ENCODE measurements at places on chromosomes 6 and 20.

GRCh38 chr20:36919715-36920333 lies 31.7 kb downstream of the SAMHD1 start:
- DNase-seq: peak; percentile 73

DNA sequence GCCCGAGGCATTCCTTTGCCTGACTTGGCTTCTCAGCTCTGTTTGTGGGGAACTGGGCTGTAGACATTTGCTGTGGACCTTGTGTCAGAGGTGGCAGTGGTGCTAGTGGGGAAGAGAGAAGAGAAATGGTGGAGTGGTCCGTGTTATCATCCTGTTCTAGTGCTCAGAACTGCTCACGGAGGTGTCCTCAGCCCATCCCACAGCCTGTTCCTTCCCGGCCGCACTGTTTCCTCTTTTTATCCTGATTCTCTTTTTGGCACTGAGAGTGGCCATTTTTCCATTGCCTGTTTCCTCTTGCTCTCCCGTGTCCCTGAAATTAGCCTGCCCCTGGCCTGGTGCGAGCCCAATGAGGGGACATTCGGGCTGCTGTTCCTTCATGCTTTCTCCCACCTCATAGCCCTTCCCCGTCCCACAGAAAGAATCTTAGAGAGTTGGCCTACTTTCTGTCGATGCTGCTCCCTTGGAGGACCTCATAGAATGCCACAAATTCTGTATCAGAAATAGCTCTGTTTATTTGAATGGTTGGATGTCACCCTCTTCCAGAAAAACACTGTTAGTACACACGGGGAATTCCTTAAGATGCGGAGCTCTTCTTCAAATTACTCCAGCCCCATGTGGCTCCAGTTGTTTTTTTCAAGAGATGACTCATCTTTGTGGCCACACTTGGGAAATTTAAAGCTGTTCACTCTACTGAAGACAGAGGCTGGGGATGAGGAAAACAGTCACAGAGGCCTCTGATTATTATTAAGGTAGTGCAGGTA lies 26.1 kb downstream of the FARS2 start:
- DNase-seq: no peak

GRCh38 chr6:102619585-102619984 lies 1226.1 kb downstream of the GRIK2 start:
- peak; percentile 56 for DNase-seq

DNA sequence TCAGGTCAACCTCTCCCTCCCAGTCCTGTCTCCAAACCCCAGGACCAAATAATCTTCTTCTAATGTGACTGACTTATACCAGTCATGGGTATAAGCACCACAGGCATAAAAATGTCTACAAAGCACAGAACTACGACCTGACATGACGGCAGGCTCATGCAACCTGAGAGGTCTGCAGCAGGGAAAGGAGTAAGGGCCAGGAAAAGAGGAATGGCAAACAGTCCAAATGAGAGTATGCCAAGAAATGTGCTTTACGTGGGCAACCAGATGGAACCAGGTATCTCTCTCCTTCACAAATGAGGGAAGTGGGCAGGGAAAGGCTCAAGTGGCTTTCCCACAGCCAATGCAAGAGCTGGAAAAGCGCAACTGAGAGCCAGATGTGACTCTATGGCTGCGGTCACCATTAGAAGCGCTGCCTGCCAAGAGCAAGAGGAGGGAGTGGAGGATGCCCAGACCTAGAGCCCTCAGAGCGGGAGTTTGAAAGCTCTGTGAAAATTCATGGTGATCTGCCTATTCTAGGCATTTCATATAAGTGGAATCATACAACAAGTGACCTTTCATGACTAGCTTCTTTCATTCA lies 6.0 kb downstream of the APMAP start:
- no peak for DNase-seq

DNA sequence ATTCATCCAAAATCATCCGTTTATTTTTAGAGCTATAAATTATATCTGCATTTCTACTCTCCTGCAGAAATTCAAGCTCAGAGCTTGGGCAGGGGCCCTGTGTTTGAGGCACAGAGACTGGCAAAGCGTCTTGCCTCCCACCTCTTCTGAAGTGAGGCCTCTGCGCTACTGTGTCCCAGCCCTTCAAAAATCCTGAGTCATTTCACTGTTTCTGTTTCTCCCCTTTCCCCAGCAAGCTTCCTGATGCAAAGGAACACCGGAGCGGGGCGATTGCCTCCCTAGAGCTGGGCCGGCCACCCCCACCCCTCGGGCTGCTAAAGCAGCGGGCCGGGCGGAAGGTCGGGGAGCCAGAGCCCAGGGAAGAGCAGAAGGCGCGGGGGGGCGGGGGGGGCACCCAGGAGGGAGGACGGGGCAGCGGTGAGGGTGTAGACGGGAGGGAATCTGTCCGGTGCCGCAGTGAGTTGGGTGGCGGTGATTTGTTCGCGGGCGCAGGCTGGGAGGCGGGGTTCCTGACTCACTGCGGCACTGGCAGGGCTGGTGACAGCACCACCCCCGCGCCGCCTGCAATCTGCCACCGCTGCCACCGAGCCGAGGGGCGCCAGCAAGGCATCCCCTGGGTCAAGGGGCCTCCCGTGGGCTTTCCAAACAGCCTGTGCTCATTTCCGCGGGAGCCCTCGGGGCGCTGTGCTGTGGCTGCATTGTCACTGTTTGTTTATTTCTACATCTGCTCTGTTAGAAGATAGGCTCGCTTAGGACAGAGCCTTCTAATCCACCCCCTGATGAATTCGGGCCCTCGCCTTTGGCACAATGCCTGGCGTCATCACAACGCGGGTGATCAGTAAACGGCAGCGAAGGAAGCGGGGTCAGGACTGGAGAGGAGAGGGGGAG lies 46.5 kb upstream of the SNAP25 start:
- DNase-seq: peak; percentile 71

- no peak for DNase-seq
Observed at GRCh38 chr6:113486199-113486598, 370.9 kb upstream of the MARCKS start.

- no peak for DNase-seq
Observed at GRCh38 chr6:20096536-20096935, 115.7 kb downstream of the MBOAT1 start.

DNA sequence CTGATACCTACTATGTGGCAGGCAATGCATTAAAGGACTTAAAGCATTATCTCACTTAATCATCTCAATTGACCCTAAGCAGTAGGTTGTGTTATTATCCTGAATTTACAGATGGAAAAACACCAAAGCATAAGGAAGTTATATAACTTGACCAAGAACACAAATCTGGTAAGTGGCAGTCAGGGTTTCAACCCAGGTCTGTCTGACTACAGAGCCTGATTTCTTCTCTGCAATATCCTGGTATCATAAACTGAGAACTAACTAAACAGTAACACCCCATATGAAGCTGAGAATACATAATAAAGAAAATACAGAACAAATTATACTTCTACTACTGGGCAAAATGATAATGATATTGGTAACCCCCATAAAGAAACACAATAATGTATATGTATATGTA lies 13.8 kb upstream of the DST start:
- DNase-seq: no peak

GRCh38 chr20:54598352-54598751 lies 123.0 kb downstream of the DOK5 start:
- no peak for DNase-seq

DNA sequence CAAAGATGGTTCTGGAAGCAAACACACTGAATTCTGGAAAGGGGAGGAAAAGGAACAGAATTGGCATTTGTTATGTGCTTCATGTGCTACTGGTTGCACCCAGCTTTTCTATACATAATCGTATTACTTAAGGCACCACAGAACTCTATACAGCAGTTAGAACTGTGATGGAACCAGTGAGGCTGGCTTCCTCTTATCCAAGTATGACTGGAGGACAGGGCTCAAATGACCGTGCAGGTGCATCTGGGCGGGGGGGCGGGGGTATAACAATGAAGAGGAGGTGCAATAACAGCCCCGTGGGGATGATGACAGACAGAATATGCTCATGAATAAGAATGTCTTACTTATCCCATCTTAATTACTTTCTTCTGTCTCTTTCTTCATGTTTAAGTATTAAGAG lies 144.2 kb downstream of the BTBD9 start:
- no peak for DNase-seq

DNA sequence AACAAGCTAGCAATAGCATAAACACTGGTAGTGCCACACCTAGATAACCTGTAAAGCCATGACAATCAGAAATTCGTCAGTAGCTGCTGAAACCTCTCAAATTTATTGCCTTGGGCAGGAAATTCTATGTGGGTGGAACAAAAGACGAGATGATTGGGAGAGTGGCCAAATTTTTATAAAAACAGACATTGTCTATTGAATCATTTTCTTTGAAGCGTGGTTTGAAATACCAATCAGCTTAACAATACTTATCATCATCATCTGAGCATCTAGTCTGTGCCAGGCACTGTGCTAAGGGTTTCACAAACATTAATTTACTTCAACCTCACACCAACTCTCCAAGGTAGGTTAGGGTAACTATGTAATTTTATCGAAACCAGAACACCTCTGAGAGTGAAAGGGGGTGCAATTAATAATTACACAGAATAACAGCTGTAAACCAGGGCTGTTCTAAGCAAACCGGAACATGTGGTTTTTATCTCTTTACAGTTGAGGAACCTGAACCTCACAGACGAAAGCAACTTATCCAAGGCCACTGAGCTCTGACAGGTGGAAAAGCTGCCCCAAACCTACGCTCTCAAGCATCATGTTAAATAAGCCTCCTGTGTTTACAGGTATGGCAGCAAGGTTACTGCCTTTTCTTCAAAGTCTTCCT lies 43.4 kb downstream of the NHSL1 start:
- DNase-seq: no peak

DNA sequence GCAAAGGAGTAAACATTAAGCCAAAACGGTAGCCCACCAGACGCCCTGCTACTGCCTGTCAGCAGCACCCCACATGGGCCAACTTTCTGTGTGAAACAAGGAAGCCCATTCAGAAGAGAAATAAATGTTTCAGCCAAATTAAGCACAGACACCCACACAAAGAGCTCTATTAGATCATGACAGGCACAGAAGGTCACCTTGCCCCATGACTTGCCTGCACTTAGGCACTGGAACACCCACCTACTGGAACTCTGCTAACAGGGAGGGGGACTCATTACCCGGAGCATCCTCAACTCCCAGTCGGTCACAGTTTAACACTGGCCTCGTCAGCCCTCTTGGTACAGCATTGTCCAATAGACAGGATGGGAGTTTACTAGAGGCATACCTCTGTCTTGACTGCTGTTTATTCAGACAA lies 31.8 kb downstream of the GFOD1 start:
- no peak for DNase-seq

DNA sequence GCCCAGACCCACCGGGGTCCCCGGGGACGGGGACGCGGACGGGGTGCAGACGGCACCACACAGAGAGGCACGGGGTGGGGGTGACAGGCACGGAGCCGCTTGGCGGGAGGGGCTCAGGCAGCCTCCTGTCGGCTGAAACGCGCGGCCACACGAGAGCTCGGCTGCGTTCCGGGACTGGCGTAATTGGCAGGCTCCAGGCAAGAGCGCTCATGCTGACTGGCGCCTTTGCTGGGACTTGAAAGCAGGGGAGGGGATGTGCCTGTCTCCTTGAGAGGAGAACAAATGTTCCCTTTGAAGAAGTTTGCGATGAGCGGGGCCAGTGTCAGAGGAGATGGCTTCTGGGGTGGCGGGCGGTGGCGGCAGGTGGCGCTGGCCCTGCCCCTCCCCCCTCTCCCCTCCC lies 25.8 kb downstream of the BHLHE23 start:
- DNase-seq: peak; percentile 56

DNA sequence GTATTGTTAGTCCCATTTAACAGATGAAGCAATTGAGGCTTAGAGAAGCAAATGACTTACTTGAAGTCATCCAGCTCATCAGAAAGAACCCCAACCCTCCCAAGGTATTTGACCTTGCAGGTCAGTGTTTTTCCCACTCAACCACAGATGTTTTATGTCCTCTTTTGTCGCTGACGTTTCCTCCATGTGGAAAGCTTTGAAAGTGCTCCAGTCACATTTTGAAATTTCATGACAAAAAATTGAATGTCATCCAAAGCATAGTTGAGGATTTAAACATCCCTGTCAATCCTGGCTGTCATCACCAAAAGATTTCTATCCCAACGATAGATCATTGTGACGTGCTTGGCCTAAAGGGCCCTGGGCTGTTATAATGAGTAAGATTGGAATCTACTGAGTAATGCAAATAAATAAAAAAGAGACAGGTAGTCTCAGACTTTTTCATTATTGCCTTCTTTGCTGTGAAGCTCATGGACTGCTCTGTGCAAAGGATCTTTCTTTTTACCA lies 102.7 kb downstream of the TSHZ2 start:
- no peak for DNase-seq

DNA sequence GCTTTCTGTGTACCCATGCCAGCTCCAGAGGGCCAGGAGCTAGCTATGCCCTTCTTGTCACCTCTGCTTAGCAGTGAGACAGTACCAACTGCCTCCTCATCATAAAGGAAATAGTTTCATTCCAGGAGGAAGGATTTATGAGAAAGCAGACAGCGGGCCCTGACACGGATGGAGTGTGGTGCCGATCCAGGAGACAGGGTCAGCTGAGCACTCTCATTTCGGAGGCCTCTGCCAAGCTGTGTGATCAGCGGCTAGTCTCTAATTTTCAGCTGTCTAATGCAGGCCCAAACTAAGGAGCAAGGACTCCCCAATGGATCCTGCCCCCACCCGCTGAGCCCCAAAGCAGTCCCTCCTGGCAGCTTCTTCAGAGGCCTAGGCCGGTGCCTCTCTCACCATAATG lies 103.1 kb downstream of the LRFN2 start:
- no peak for DNase-seq

DNA sequence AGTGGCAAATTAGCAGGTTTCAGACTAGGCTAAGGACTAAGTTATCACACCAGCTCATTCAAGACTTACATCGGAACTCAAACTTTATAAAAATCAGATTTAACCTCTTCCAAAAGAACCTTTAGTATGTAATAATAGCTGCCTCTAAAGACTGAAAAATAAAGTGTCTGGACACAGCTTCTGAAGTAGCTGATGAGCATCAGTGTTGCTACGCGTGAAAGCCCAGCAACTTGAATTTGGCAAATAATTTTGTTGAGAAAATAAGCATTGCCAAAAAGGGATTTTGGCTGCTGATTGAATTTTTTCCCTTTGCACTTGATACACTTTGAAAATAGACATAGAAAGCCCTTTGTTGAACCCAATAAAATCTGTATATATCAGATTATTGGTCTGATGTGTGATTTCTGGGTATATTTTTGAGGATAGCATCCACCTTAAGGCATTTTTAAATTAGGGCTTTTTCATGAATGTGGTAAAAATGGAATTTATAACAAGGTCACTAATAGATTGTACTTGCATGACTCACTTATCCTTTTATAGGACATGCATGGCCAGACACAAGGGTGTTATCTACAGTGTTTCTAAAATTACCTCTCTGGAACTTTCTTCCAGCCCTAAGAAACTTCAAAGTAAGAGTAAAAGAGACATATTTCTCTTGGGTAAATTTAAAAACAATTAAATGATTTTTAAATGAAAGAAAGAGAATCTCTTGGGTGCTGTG lies 350.4 kb downstream of the TENT5A start:
- no peak for DNase-seq
